AG09309 (cell line): ENCODE measurements at places on chromosomes 2 and 18.

DNA sequence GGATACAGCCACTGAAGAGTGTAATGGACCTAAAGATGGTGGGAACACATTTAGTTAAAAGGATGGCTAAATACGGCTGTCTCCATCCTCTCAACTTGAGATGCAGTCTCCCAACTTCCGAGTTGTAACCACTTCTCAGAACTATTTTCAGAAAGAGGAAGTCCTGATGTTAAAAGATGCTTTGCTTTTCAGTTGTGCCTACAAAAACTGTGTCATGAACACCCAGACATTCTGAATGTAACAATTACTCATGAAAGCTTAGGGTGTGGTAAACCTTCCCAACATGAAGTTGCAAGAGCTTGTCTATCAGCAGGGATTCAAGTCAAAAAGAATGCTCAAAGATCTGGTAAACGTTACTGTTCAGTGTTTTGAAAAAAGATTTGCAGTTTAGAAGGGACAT is 147.9 kb downstream of the DOCK10 start:
- DNase-seq = no peak

DNA sequence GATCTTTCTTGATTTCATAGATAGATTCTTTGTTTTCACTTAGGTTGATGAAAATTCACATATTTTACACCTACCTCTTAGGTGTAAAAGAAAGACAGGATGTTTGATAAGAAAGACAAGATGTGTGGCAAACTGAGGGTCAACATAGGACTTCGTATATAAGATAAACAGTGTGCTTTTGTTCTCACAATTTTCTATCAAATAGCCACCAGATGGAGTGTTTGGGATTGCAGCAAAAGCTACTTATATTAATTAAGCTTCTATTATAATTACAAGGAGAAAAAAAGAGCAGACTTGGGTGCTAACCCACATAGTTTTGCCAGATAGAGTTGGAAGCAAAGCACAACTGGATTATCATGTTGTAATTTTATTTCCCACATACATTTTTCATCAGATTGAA is 232.9 kb downstream of the CDH7 start:
- DNase-seq = no peak

- no peak for DNase-seq
Observed at GRCh38 chr18:63079114-63079513, 240.5 kb downstream of the BCL2 start.

DNA sequence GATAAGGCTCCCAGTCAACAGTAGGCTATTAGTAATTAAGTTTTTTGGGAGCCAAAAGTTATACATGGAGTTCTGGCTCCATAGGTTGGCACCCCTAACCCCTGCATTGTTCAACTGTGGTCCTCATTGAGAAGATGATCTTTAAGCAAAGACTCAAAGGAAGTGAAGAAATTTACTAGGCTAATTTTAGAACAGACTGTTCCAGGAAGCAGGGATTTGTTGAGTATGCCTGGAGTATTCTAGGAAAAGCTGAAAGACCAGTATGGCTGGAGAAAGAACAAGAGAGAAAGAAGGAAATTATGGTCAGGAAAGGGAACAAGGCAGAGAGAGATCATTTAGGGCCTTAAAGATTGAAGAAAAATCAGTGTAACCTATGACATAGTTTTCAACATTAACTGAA is 125.1 kb downstream of the PMAIP1 start:
- DNase-seq = no peak

GRCh38 chr2:158835431-158835830 is 40.3 kb downstream of the DAPL1 start:
- DNase-seq = no peak

- no peak for DNase-seq
Observed at GRCh38 chr2:44456946-44457345, 95.2 kb downstream of the CAMKMT start.

DNA sequence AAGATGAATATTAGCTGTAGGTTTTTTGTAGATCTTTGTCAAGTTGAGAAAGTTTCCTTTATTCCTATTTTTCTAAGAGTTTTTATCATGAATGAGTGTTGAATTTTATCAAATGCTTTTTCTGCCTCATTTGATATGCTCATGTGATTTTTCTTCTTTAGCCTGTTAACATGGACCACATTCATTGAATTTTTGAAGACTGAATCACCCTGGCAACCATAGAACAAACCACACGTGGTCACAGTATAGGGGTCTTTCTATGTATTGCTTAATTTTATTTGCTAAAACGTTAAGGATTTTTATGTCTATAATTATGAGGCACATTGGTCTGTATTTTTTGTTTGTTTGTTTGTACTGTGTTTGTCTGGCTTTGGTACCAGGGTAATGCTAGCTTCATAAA is 201.7 kb upstream of the CWC22 start:
- DNase-seq = no peak

- no peak for DNase-seq
Observed at GRCh38 chr2:85116207-85116606, 17.0 kb upstream of the TCF7L1 start.

- DNase-seq = no peak
Observed at GRCh38 chr18:28903306-28903705, 726.4 kb upstream of the CDH2 start.

DNA sequence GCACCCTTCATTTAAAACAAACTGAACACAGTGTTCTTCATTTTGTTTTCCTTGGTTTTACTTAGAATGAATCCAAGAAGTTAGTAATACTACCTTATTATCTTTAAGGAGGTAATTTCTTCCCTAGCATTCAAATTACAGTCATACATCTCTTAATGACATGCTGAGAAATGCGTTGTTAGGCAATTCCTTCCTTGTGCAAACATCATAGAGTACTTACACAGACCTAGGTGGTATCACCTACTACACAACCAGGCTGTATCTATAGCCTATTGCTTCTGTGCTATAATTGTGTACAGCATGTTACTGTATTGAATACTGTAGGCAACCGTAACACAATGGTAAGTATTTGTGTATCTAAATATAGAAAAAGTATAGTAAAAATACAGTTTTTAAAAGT is 8.4 kb upstream of the CABYR start:
- no peak for DNase-seq
